ENCODE measurements at places on chromosomes 4 and X.

- no peak for DNase-seq
Observed at GRCh38 chr4:6753103-6753560, 29.4 kb upstream of the KIAA0232 start.

- DNase-seq, result no peak
Observed at GRCh38 chr4:48668254-48669017, 111.6 kb downstream of the FRYL start.

- DNase-seq, result peak; percentile 0
Observed at GRCh38 chrX:94178145-94178788, 504.3 kb downstream of the FAM133A start.

GRCh38 chr4:153520801-153521329 is 54.7 kb downstream of the TMEM131L start:
- DNase-seq, result no peak

- DNase-seq, result no peak
Observed at GRCh38 chr4:172547724-172548123, 620.9 kb upstream of the GALNT7 start.

- peak; percentile 63 for DNase-seq
Observed at GRCh38 chr4:167883266-167883665, 209.1 kb upstream of the ANXA10 start.

GRCh38 chr4:6281436-6282313 is 12.0 kb downstream of the WFS1 start:
- no peak for DNase-seq

DNA sequence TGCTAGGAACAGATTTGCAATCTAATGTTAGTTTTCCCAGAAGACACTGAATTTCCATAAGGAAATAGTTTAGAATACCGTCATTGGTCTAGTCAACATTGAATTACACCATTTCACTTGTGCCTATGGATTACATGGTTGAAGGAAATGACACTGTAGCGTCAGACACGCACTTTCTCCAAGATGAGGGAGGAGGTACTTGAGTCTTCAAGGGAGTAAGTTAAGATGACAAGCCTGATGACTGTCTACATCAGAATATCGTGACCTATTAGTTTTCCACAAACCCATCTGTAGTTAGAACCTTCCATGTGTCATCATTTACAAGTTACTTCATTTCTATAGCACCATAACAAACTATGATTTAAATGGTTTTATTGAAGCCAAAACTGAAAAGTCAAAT is 153.7 kb downstream of the AMELX start:
- DNase-seq, result peak; percentile 64

DNA sequence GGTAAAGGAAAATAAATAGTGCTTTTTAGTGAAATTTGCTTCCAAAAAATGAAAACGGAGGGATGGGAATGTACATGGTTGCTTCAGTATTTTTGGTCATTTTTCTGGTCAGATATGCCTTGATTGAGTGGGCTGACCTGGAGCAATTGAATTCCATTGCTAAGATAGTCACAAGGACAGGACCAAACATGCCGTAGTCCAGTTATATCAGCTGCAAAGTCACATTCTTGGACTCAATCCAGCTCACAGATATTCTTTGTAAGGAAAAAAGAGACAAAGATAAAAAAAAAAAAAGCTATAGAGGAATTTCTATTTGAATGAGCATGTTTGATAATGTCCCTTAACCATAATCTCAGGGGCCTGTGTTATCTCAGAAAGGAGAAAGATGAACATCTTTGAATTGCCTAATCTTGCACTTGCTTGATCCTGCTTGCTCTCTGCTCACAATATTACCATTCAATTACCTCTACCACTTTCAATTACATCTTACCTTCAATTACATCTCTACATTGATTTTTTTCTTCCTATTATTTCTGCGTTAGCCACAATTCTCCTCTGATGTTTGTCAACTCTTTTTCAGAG is 75.4 kb upstream of the PACRGL start:
- DNase-seq, result no peak

GRCh38 chrX:39639871-39640270 is 457.9 kb downstream of the BCOR start:
- DNase-seq, result no peak

GRCh38 chr4:184978211-184978610 is 40.1 kb upstream of the HELT start:
- no peak for DNase-seq
